ENCODE measurements at places on chromosomes 16 and 17. TPM values are rescaled to one million over a fixed set of nuclear protein-coding genes. Genes with fewer than 3 reads are reported as not detected.

GRCh38 chr16:82302042-82302727 is 132.2 kb upstream of the MPHOSPH6 start:
- DNase-seq: no peak

GRCh38 chr16:24217461-24217860 is 38.7 kb upstream of the CACNG3 start:
- DNase-seq: no peak

The SALL1 gene
- not detected for total RNA-seq

- no peak for DNase-seq
Measured at GRCh38 chr17:14575471-14575953, 274.6 kb downstream of the HS3ST3B1 start.

- DNase-seq: no peak
Measured at GRCh38 chr16:12501707-12502457, 301.8 kb downstream of the CPPED1 start.

GRCh38 chr17:11948789-11949188 is 48.5 kb downstream of the ZNF18 start:
- DNase-seq: no peak

The HOXB9 gene
- not detected for total RNA-seq

Data from pulmonary artery endothelial cell (primary cell).